T-helper 9 cell (primary cell): ENCODE measurements at places on chromosomes 4 and X.
A peak's percentile ranks its signal among the peaks of the same experiment; 100 is the strongest.

DNA sequence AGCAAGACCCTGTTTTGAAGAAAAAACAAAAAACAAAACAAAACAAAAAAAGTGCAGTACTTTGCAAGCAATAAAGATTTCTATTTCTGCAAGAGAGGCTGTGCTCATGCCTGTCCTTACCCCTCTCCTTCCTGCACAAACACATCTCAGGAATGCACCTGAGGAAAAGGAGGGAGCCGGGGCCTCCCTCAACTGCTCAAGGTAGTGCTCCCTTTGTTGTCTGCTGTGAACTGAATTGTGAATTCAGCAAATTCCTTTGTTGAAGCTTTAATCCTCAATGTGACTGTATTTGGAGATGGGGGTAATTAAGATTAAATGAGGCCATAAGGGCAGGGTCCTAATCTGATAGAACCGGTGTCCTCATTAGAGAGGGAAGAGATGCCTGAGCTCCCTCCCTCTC, 13.9 kb downstream of the FTSJ1 start:
- DNase-seq, result no peak

- DNase-seq, result no peak
Observed at GRCh38 chr4:126081336-126081735, 766.6 kb downstream of the FAT4 start.

DNA sequence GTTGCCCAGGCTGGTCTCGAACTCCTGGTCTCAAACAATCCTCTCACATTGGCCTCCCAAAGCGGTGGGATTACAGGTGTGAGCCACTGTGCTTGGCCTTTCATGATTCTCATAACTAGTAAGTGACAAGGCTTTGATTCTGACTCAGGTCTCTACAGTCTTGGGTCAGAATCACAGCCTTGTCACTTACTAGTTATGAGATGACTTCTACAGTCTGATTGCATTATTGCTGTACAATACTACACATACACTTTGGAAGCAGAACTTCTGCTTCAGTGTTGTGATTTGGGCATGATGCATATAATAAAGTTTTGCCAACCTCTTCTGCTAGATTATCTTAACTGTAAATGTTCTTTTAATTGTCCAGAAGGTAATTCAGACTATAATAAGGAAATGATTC, 123.3 kb downstream of the KDM6A start:
- no peak for DNase-seq

- no peak for DNase-seq
Observed at GRCh38 chr4:140168936-140169335, 15.0 kb upstream of the MAML3 start.

DNA sequence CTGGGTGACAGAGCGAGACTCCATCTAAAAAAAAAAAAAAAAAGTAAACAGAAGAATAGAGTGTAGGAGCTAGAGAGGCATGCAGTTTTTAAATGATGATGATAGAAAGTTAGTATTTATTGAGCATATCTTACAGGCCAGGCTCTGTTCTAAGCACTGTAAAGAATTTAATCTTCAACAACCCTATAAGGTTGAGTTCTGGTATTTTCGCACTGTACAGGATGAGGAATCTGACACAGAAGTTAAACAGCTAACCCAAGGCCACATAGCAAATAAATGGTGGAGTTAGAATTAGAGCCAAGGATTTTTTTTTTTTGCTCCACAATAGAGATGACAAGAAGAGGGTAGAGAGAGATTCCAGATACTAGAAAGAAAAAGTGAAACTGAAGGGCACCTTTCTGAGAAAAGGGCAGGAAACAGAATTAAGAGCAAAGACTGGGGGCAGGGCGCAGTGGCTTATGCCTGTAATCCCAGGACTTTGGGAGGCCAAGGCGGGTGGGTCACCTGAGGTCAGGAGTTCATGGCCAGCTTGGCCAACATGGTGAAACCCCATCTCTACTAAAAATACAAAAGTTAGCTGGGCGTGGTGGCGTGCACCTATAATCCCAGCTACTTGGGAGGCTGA, 56.1 kb downstream of the KLHL5 start:
- no peak for DNase-seq

GRCh38 chr4:74117024-74117534, 18.1 kb upstream of the CXCL2 start:
- no peak for DNase-seq

- DNase-seq, result peak; percentile 46
Observed at GRCh38 chr4:37970702-37971101, 10.5 kb downstream of the PTTG2 start.

GRCh38 chr4:119315036-119315435, 6.9 kb downstream of the FABP2 start:
- no peak for DNase-seq

- DNase-seq, result no peak
Observed at GRCh38 chrX:115040417-115040816, 23.0 kb upstream of the IL13RA2 start.

- DNase-seq, result no peak
Observed at GRCh38 chr4:37964734-37965457, 4.7 kb downstream of the PTTG2 start.

GRCh38 chr4:180664766-180665368, 1578.3 kb upstream of the TENM3 start:
- peak; percentile 20 for DNase-seq

GRCh38 chrX:18351784-18352183, 2.7 kb downstream of the SCML2 start:
- DNase-seq, result no peak

DNA sequence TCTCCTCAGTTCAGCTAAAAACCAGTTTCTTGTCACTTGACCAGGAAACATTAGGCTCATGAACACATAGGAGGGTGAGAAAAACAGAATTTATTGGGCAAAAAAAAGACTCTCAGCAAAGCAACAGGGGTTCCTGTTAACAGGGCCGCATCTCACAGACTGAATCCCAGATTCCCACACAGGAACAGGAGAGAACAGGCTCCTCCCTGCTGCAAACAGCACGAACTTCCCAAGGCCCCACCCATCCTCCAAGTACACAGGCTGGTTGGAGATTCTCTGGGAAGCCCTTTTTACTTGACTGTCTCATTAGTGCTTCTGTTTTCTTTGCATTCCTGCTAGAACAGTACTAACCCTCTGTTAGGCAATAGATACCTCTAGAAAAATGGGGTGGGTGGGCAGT, 52.4 kb upstream of the IL21 start:
- no peak for DNase-seq

DNA sequence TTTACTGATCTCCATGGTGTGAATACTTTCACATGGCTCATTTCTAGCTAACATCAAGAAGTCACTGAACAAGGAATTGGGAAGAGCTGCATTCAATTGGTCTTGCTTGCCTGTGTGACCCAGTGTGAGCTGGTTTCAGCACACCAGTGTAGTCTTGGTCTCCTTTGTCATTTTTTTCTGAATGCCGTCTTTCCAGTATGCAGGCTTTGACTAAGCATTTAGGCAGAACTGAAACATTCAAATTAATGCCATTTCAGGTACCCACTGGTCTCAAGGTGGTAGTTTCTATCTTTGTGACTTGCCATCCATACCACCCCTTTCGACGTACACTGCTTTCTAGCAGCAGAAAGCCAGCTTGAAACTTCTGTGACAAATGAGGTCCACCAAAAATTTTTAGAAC, 550.5 kb upstream of the BOD1L1 start:
- no peak for DNase-seq

DNA sequence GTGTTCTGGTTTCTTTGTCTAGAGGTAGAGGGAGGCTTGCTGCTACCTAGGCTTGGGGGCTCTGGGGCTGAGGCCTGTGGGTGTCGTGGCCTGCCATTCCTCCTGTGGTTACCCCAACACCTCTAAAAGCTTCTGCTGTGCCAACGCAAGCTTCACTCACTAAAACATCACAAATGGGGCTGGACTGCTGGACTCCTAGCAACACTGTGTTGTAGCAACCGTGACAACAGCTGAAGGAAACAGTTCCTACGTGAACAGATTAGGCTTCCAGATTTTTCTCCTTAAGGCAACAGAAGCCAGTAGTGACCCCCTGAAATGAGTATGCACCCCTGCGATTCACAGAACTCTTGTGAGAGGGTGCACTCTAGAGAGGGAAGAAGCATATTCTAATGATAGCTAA, 138.3 kb upstream of the TEX13D start:
- DNase-seq, result no peak
